ENCODE measurements at places on chromosomes 6 and 20. TPM values are rescaled to one million over a fixed set of nuclear protein-coding genes. Genes with fewer than 3 reads are reported as not detected.

DNA sequence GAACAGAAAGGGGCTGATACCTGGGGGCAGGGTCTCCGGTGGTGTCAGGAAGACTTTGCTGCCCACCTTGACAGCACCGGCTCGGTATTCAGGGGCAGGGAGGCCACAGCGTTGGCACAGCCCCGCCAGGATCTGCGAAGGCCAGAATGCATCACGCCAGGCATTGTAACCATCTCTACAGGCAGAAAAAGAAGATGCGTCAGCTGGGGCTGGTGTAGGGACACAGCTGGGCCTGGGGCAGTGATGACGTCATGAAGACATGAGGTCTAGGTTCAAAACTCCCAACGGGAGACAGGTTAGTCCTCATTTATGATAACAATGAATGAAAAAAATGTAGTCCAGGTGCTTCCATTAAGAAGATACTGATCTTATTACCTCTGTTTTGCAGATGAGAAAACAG is 22.0 kb downstream of the ERGIC3 start:
- peaks cover 4% of the 10 kb centered on the region for H3K4me1 ChIP-seq
- no peak for DNase-seq
- H3K27me3 ChIP-seq, result peaks cover 5% of the 10 kb centered on the region
- H3K27ac ChIP-seq, result no peak overlapping the region

DNA sequence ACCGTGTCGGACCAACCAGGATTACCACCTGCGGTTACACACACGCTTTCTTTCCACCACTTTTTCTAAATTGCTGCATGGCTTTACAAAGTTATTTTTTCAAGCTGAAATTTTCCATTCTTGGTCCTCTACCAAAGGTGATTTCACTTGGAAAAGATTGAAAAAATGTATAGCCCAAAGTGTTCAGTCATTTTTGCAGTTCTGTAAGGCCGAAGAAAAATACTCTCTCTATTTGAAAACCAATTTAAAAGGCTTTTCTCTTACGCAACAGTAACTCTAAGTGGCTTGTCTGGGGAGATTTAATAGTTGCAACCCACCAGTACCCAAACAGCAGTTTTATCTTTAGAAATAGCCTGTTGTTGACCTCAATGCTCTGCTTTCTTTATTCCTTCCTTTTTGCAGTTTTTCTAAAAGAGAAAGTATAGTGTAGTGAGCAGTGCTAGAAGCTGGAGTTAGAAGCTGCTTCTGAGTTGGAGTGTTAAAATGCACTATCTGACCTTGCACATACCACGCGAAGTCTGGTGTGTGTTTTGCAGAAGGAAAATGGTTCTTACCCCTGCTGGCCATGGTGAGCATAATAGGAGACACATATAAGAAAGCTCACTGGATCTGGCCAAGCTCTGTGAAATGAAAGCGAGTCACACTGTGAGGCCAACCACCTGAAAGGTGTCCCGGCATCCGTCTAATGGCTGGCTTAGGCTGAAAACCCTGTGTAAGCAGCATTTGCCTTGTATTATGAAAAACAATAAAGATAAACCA is 271.6 kb upstream of the PRND start:
- H3K27me3 ChIP-seq, result no peaks in the 10 kb centered on the region
- DNase-seq, result no peak
- H3K4me1 ChIP-seq, result no peaks in the 10 kb centered on the region
- no peaks in the 10 kb centered on the region for H3K36me3 ChIP-seq
- H3K4me3 ChIP-seq, result no peak overlapping the region

- peaks cover 9% of the 10 kb centered on the region for H3K36me3 ChIP-seq
- peak; percentile 66 for DNase-seq
- peaks cover 24% of the 10 kb centered on the region for H3K27me3 ChIP-seq
- peak overlapping the region; percentile 98 for H3K4me3 ChIP-seq
- H3K27ac ChIP-seq, result peak overlapping the region; percentile 96
Observed at GRCh38 chr6:26196846-26197635, 109.8 kb downstream of the HFE start.

GRCh38 chr20:41540459-41540858 is 77.7 kb downstream of the CHD6 start:
- no peak overlapping the region for H3K27ac ChIP-seq
- H3K4me3 ChIP-seq, result no peak overlapping the region
- no peaks in the 10 kb centered on the region for H3K4me1 ChIP-seq
- H3K27me3 ChIP-seq, result no peaks in the 10 kb centered on the region
- peaks cover 19% of the 10 kb centered on the region for H3K36me3 ChIP-seq
- no peak for DNase-seq

DNA sequence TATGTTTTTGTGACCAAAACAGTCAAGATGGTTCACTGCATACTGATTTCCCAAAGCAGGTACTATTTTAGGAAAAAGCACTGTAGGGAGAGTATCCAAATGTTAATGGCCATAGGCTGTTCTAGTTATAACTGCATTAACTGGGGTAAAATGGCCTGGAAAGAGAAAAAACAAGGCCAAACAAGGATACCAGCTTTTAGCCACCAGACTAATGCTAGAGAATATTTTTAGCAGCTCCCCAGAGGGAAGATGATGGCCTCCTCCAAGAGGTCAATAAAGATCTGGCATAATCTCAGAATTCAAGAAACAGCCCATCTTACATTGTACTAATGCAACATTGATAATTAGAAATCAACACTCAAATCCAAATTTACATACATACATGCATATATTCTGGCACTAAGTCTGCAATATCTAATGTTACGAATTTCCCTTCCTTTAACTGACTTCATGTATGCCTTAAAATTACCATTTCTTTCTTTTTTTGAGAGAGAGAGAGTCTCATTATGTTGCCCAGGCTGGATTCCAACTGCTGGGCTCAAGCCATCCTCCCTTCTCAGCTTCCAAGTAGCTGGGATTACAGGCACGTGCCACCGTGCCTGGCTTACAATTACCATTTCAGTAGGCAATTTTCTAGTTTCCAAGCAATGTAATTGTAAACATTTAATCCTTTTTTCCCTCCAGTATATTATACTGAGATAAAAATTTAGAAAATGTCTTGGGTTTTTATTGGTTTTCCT is 9.3 kb downstream of the COX7A2 start:
- no peak overlapping the region for H3K4me3 ChIP-seq
- no peaks in the 10 kb centered on the region for H3K4me1 ChIP-seq
- no peak overlapping the region for H3K27ac ChIP-seq
- no peak for DNase-seq
- no peaks in the 10 kb centered on the region for H3K27me3 ChIP-seq
- H3K36me3 ChIP-seq, result peaks cover 4% of the 10 kb centered on the region

DNA sequence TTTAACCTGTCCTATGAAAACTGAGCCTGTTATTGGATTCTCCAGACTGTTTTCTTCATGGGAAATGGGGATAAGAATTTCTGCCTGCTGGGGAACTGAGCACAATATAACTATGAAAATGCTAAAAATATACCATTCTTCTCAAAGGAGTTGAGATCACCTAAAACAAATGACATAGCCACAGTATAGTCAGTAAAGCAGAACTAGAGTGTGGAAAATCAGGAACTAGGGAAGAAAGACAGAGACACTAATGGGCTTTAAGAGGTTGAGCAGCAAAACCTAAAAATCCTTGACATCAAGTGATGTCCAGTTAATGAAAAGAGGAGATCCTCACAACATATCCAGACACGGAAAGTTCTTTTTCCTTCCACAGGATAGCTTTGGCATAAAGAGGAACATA is 215.7 kb upstream of the CST7 start:
- DNase-seq, result no peak
- H3K36me3 ChIP-seq, result no peaks in the 10 kb centered on the region
- peaks cover 3% of the 10 kb centered on the region for H3K27me3 ChIP-seq
- no peak overlapping the region for H3K4me3 ChIP-seq
- H3K27ac ChIP-seq, result no peak overlapping the region

DNA sequence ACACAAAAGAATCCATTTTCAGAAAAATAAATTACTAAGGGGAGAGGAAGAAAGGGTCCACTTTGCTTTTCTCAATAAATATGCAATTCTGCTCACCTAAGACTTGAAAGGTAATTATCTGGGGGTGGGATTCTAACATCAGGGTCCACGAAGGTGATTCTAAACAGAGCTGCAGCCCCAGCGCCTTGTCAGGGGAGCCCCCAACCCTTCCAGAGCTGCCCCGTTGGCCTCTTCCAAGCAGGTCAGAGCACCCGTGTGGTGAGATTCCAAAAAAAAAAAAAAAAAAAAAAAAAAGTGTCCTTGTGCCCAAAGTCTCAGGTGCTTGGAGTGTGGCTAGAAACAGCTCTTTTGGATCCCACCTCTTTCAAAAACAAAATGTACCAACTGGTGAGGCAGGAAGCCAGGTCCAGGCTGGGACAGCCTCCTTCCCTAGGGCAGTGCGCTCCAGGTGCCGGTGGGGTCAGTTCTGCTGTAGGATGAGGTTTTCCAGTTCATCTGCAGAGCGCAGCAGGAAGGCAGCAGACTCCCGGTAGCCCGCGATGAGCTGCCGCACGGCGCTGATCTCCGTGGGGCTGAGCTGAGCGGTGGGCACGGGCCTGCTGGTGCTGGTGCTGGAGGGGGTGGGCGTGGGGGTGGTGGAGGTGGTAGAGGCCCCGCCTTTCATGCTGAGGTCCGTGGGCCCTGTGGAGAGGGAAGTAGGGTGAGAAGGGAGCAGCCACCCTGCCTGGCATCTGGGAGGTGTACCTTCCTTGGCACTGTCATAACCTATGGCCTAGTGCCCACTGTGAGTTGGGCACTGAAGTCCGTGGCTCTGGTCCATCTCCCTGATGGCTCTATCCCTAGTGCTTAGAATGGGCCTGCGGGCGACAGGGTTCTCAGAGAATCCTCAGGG is 89.3 kb downstream of the ASXL1 start:
- peak overlapping the region; percentile 43 for H3K4me3 ChIP-seq
- no peak for DNase-seq
- H3K4me1 ChIP-seq, result peaks cover 19% of the 10 kb centered on the region
- H3K36me3 ChIP-seq, result peaks cover 28% of the 10 kb centered on the region
- peak overlapping the region; percentile 90 for H3K27ac ChIP-seq

DNA sequence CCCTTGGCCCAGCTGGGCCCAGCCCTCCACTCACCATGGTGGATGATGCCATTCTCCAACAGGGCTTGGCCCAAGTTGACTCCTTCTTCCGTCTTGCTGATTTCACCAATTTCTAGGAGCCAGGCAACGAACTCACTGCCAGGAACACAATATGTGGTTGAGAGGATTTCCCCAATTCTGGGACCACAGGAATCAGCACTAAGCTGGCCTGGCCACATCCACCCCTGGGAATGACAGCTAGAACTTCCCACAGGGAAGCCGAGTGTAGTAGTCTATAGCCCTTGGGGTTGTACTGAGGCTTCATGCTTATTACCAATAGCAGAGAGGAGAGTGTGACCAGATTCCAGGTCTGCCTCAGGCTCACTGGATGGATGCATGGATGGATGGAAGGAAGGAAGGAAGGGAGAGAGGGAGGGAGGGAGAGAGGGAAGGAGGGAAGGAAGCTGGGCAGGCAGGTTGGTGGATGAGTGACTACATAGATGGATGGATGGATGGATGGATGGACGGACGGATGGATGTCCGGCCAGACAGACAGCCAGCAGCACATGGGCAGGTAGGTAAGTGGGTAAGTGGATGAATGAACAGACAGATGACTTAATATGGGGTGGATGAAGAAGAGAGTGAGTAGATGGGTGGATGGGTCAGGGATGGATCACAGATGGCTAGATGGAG is 146.5 kb downstream of the PREX1 start:
- H3K27me3 ChIP-seq, result no peaks in the 10 kb centered on the region
- no peak for DNase-seq
- H3K36me3 ChIP-seq, result peaks cover 12% of the 10 kb centered on the region
- H3K4me3 ChIP-seq, result no peak overlapping the region
- no peak overlapping the region for H3K27ac ChIP-seq

GRCh38 chr6:8990075-8990474 is 554.7 kb upstream of the SLC35B3 start:
- no peaks in the 10 kb centered on the region for H3K36me3 ChIP-seq
- H3K27ac ChIP-seq, result no peak overlapping the region
- H3K27me3 ChIP-seq, result peaks cover 30% of the 10 kb centered on the region
- peaks cover 5% of the 10 kb centered on the region for H3K4me1 ChIP-seq
- H3K4me3 ChIP-seq, result no peak overlapping the region

DNA sequence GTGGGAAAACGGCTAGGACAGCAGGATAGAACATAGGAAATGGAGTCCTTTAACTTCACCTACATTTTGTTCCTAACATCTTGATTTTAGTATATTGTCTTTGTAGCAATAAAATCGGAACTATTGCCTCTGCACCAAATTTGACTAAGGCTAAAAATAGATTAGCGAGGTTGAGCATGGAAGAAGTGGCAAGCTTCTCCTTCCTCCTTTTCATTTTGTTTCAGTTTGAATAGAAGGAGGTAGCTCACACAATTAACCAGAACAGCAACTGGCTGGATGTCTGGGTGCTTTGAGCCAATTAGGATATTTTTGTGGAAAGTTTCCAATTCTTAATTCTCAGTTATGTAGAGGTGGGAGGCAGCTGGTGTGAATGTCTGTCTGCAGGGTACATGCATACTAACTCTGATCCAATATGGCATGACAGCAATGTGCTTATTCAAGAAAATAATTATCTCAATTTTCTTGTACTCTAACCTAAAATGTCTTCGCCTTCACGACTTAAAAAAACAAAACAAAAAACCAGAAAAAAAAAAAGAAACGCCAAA is 3.1 kb upstream of the HECA start:
- peaks cover 7% of the 10 kb centered on the region for H3K4me1 ChIP-seq
- H3K27me3 ChIP-seq, result peaks cover 4% of the 10 kb centered on the region
- no peak overlapping the region for H3K27ac ChIP-seq
- H3K4me3 ChIP-seq, result no peak overlapping the region
- no peak for DNase-seq

- H3K4me3 ChIP-seq, result no peak overlapping the region
- DNase-seq, result no peak
- no peaks in the 10 kb centered on the region for H3K27me3 ChIP-seq
- H3K36me3 ChIP-seq, result no peaks in the 10 kb centered on the region
- H3K27ac ChIP-seq, result no peak overlapping the region
Observed at GRCh38 chr6:134020543-134020942, 31.9 kb downstream of the SLC2A12 start.

- DNase-seq, result no peak
- no peaks in the 10 kb centered on the region for H3K4me1 ChIP-seq
- H3K27ac ChIP-seq, result no peak overlapping the region
- H3K4me3 ChIP-seq, result no peak overlapping the region
- peaks cover 37% of the 10 kb centered on the region for H3K36me3 ChIP-seq
Observed at GRCh38 chr6:73491377-73491776, 29.5 kb downstream of the EEF1A1 start.

Gene TMC2
- not detected for total RNA-seq

Gene GFRA4
- total RNA-seq, result not detected

Gene LY6G6C
- total RNA-seq, result 1.2 TPM

All from neural crest cell (in vitro differentiated cells).